Esophagus squamous epithelium (tissue), 5 donors: ENCODE measurements at places on chromosomes 7 and 10.

GRCh38 chr10:87750817-87751216 lies 67.2 kb downstream of the ATAD1 start:
- no peak overlapping the region for H3K27ac ChIP-seq
- H3K4me1 ChIP-seq, result peaks cover 39% of the 10 kb centered on the region
- no peak overlapping the region for H3K4me3 ChIP-seq

DNA sequence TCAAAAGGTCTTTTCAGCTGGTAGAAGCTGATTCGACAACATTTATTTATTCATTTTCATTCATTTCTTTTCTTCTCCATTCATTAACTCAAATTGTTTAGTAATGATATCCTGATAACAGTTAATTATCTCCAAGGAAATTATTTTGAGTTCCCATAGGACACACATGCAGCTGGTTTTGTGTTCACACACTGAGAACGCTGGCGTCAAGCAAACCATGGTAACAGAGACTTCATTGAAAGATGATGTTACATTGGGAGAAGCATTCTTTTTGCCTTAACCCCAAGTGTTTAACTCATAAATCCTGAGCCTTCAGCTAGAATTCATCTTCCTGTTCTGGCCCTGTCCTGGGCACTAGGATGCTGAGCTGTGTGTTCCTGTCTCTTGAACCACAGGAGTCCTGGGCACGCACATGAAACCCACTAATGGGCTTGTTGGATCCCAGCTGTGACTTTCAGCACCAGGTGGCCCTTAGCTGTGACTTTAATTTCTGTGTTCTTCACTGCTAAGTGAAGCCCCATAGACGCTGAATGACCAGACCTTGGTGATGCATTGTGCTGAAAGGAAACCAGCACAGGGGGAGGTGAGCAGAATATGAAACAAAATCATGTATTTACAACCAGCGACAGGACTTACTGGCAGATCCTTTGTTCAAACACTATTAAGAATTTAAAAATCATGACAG lies 121.5 kb upstream of the PRSS58 start:
- H3K27ac ChIP-seq, result no peak overlapping the region
- peaks cover 12% of the 10 kb centered on the region for H3K4me1 ChIP-seq
- no peaks in the 10 kb centered on the region for H3K27me3 ChIP-seq
- no peaks in the 10 kb centered on the region for H3K36me3 ChIP-seq

GRCh38 chr7:35565927-35566326 lies 129.0 kb downstream of the HERPUD2 start:
- H3K4me3 ChIP-seq, result no peak overlapping the region
- no peak overlapping the region for H3K27ac ChIP-seq
- H3K27me3 ChIP-seq, result no peaks in the 10 kb centered on the region
- DNase-seq, result no peak
- H3K36me3 ChIP-seq, result no peaks in the 10 kb centered on the region

- DNase-seq, result no peak
- no peak overlapping the region for H3K27ac ChIP-seq
- H3K36me3 ChIP-seq, result no peaks in the 10 kb centered on the region
- no peak overlapping the region for H3K4me3 ChIP-seq
- H3K27me3 ChIP-seq, result no peaks in the 10 kb centered on the region
Observed at GRCh38 chr7:51613911-51614357, 297.3 kb upstream of the COBL start.

- H3K36me3 ChIP-seq, result peaks cover 24% of the 10 kb centered on the region
- no peak overlapping the region for H3K4me3 ChIP-seq
- no peak for DNase-seq
Observed at GRCh38 chr7:55069271-55069792, 50.5 kb downstream of the EGFR start.

GRCh38 chr7:85172530-85172941 lies 14.3 kb downstream of the SEMA3D start:
- H3K27me3 ChIP-seq, result no peaks in the 10 kb centered on the region
- H3K4me1 ChIP-seq, result no peaks in the 10 kb centered on the region
- H3K36me3 ChIP-seq, result no peaks in the 10 kb centered on the region
- no peak for DNase-seq

- H3K36me3 ChIP-seq, result no peaks in the 10 kb centered on the region
- no peak for DNase-seq
- H3K27ac ChIP-seq, result no peak overlapping the region
Observed at GRCh38 chr7:106116161-106116704, 4.1 kb upstream of the SYPL1 start.

- H3K36me3 ChIP-seq, result peaks cover 90% of the 10 kb centered on the region
- H3K4me1 ChIP-seq, result peaks cover 22% of the 10 kb centered on the region
- H3K27ac ChIP-seq, result no peak overlapping the region
- no peak overlapping the region for H3K4me3 ChIP-seq
- H3K27me3 ChIP-seq, result no peaks in the 10 kb centered on the region
Observed at GRCh38 chr7:105621617-105622016, 40.3 kb upstream of the EFCAB10 start.

DNA sequence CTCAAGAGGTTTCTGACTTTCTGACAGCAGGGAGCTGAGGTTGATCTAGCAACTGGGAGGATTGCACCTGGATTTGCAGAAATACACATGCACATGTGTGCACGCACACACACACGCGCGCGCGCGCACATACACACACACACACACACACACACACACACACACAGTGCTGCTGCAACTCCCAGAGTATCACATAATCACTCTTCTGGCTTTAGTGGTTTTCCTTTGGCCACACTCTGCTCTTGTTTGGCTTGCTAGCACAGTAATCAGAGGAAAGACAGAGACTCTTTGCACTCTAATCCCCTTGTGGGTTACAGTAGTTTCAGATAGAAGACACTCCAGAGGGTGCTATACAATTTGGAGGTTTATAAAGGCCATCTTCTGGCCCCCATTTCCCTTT lies 705.0 kb downstream of the AUTS2 start:
- H3K36me3 ChIP-seq, result no peaks in the 10 kb centered on the region
- DNase-seq, result no peak

GRCh38 chr7:514651-515598 lies 4.7 kb downstream of the PDGFA start:
- H3K4me3 ChIP-seq, result peak overlapping the region; percentile 12
- H3K4me1 ChIP-seq, result peaks cover 85% of the 10 kb centered on the region
- DNase-seq, result no peak

DNA sequence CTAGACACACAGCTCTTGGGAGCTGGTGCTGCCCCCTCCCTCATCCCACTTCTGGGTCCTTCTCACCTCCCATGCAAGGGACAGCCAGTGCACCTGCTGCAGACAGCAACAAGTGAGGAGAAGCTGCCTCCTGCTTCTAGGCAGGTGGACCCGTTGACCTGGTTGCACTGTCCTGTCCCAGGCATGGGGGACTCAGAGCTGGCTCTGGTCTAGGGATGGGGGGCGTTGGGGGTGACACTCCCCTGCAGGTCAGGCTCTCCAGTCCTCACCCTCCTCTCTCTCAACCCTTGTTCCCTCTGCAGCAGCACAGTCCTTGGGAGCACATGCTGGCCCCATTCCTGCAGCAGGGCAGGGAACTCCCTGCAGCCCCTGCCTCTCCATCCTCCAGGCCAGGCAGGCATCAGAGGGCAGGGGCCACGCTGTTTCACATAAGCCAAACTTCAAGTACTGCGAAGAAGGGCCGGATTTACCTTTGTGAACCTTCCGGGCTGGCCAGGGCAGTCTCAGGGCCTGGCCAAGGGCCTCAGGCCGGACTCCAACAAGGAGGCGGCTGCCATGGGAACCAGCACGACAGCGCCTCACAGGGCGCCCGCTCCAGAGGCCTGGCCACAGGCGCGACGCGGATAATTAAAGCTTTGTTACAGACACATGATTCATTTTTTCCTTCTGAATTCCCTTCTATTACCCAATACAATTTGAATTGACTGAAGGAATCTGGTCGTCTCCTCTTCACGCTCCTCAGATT lies 48.5 kb downstream of the RASGEF1A start:
- no peak for DNase-seq
- H3K27me3 ChIP-seq, result peaks cover 45% of the 10 kb centered on the region
- no peaks in the 10 kb centered on the region for H3K4me1 ChIP-seq

DNA sequence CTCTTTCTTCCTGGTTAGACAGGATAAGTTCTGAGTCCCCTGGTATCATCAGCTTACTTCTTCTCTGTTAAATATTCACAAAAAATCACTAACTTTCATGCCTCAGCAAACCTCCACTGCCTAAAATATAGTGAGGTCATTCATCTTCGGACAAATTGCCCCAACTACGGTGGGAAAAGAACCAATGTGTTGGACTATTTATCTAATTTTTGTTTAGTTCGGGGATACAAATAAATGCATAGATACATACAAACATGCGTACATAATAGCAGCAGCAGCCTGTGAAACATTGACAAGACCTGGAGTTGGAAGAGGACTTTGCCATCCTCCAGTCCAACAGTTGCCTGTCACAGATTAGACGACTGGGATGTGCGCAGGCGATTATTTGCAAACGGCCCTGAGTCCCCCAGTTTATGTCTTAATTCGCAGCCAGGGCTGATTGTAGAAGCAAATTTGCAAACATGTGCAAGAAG lies 51.5 kb downstream of the EGFR start:
- no peak for DNase-seq
- H3K27ac ChIP-seq, result no peak overlapping the region
- H3K36me3 ChIP-seq, result no peaks in the 10 kb centered on the region
- no peaks in the 10 kb centered on the region for H3K27me3 ChIP-seq
- peaks cover 51% of the 10 kb centered on the region for H3K4me1 ChIP-seq

- peaks cover 66% of the 10 kb centered on the region for H3K27me3 ChIP-seq
- no peaks in the 10 kb centered on the region for H3K36me3 ChIP-seq
- H3K4me1 ChIP-seq, result no peaks in the 10 kb centered on the region
- no peak overlapping the region for H3K27ac ChIP-seq
Observed at GRCh38 chr10:123564631-123565030, 101.5 kb upstream of the GPR26 start.

- H3K27me3 ChIP-seq, result no peaks in the 10 kb centered on the region
- no peak overlapping the region for H3K4me3 ChIP-seq
- H3K36me3 ChIP-seq, result no peaks in the 10 kb centered on the region
- no peak overlapping the region for H3K27ac ChIP-seq
Observed at GRCh38 chr7:78443811-78444210, 645.2 kb downstream of the PHTF2 start.
